Esophagus squamous epithelium (tissue), 5 donors: ENCODE measurements at places on chromosomes 2 and 18.

DNA sequence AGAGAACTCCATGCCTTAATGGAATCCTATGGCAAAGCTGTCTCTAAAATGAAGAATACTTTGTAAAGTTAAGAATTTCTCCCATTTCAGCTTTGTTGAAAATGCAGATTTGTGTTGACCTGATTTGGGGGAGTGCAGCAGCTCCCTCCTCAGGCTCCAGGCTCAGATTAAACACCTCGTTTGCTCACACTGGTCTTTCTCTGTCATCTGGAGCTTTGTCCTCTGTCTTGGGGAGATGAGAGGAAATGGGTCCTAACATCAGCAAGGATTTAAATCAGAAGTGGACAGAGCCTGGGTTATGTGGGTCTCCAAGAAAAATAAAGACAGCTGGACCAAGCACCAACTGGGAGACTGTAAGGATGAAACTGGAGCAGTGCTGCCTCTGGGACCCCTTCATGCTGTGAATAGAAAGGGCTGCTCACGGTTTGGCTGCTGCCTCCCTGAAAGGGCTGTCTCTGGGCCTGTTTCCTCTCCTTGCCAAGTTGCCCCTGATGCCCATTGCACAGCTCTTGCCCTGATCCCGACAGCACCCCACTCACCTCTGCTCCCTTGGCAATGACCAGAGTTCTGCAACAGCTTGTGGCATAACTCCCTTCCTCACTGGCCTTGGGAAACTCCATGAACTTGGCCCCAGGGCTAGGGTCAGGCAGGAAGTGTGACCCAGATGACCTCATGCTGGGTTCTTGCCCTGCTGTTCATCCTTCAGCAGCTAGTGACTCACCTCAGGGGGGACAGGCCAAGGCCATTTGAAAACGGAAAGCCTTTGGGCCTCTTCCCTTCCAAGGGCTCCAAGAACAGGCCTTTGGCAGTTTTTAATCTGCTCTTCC is 197.2 kb downstream of the CYP26B1 start:
- no peaks in the 10 kb centered on the region for H3K36me3 ChIP-seq
- no peak overlapping the region for H3K27ac ChIP-seq
- peaks cover 38% of the 10 kb centered on the region for H3K4me1 ChIP-seq
- H3K27me3 ChIP-seq = no peaks in the 10 kb centered on the region
- H3K4me3 ChIP-seq = no peak overlapping the region
- DNase-seq = no peak

GRCh38 chr2:119756837-119757236 is 2.9 kb upstream of the PTPN4 start:
- no peak for DNase-seq
- H3K4me1 ChIP-seq = no peaks in the 10 kb centered on the region
- H3K4me3 ChIP-seq = no peak overlapping the region
- H3K27ac ChIP-seq = no peak overlapping the region
- H3K36me3 ChIP-seq = no peaks in the 10 kb centered on the region

DNA sequence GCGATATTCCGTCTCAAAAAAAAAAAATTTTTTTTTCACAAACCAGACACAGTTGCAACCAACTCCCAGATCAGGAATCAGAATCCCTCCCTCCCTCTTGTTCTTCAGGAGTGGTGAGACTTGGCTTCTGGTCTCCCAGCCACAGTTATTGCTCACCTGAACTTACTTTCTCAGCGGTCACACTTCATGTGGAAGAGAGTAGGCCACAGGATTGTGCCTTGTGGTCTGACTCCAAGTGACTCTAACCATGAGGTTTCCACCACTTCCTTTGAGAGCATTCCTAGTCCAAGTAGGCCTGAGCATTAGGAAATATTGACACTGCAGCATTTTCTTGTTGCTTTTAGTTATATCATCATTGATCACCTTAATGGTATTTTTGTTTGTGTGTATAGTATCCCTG is 12.1 kb downstream of the FMNL2 start:
- no peaks in the 10 kb centered on the region for H3K4me1 ChIP-seq
- no peaks in the 10 kb centered on the region for H3K36me3 ChIP-seq
- no peak overlapping the region for H3K4me3 ChIP-seq
- no peaks in the 10 kb centered on the region for H3K27me3 ChIP-seq
- no peak for DNase-seq

DNA sequence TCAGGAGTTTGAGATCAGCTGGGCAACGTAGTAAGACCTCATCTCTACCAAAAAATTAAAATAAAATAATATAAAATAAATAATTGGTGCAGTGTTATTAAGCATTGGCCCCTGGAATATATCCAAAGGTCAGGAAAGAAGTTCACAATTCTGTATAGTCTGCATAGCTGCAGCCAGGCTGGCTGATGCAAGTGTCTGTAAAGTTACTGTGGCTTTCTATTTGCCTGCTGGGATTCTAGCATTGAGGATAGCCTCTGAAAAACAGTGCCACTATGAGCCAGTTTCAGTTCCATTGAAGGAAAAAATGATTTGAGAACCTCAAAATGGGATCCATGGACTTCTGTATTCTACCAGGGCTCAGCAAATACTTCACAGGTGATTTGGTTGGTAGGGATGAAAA is 208.6 kb downstream of the PARD3B start:
- no peak overlapping the region for H3K27ac ChIP-seq
- H3K4me3 ChIP-seq = no peak overlapping the region
- no peak for DNase-seq
- no peaks in the 10 kb centered on the region for H3K4me1 ChIP-seq

- H3K27ac ChIP-seq = no peak overlapping the region
- H3K36me3 ChIP-seq = no peaks in the 10 kb centered on the region
- no peaks in the 10 kb centered on the region for H3K4me1 ChIP-seq
- no peaks in the 10 kb centered on the region for H3K27me3 ChIP-seq
Measured at GRCh38 chr2:31163011-31163539, 24.8 kb upstream of the GALNT14 start.

DNA sequence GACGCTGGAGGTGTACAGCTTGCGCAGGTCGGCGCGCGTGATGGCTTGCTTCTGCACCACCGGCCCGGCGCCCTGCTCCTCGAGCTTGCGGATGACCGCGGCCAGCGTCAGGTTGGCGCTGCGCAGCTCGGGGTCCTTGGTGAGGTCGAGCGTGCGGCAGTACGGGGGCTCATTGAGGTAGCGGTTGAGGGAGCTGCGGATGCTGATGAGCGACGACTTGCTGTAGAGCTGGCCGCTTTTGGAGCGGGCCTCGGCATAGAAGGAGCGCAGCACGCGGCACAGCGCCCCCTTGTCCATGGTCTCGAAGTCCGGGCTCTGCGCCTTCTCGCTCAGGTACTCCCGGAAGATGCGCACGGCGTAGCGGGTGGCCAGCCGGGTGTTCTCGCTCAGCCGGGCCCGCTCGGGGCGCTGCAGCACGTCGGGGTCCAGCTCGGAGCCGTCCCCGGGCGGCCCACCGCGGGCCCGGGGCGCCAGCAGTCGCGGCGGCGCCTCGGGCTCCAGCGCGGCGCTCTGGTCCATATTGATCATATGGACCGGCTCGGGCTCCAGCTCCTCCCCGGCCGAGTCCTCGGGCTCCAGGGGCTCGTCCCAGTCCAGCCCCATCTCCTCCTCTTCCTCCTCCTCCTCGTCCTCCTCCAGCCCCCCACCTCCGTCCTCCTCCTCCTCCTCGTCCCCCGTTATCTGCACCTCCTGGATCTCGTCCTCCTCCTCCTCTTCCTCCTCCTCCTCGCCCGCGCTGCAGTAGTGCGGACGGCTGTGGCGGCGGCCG is 523 bp downstream of the KCTD1 start:
- DNase-seq = peak; percentile 3
- H3K4me3 ChIP-seq = peak overlapping the region; percentile 80
- H3K27ac ChIP-seq = peak overlapping the region; percentile 97
- H3K4me1 ChIP-seq = peaks cover 83% of the 10 kb centered on the region
- H3K36me3 ChIP-seq = no peaks in the 10 kb centered on the region

DNA sequence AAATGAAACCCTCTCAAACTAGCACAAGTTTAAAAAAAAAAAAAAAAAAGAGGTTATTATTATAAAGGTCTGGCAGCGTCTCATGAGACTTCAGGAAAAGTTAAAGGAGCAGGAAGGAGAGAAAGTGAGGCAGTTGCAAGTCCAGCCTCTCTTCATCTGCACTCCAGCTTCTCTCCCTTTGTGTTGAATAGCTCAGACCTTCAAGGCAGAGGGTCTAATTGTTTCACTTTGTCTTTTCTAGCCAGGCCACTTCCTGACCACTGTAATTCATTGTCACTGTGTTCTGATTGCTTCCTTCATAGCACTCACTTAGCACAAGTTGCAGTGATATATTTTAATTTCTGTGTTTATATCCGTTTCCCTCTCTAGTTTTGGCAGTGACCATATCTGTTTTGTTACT is 99.9 kb downstream of the SPATS2L start:
- H3K27me3 ChIP-seq = no peaks in the 10 kb centered on the region
- no peak overlapping the region for H3K4me3 ChIP-seq
- DNase-seq = no peak
- peak overlapping the region; percentile 35 for H3K27ac ChIP-seq

DNA sequence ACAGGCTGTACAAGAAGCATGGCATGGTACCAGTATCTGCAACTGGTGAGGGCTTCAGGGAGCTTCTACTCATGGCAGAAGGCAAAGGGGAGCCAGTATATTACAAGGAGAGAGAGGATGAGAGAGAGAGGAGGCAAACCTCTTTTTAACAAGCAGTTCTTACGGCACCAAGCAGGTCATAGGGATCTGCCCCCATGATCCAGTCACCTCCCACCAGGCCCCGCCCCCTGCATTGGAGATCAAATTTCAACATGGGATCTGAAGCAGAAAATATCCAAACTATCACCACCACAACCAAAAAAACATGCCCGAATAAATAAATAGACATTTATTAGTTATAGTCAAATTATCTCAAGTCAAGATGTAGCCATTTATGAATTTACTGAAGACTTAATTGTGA is 14.5 kb upstream of the SLC35F5 start:
- H3K4me1 ChIP-seq = no peaks in the 10 kb centered on the region
- H3K27ac ChIP-seq = no peak overlapping the region
- no peak for DNase-seq
- no peaks in the 10 kb centered on the region for H3K27me3 ChIP-seq

GRCh38 chr18:77822632-77823031 is 573.0 kb downstream of the GALR1 start:
- DNase-seq = no peak
- H3K4me1 ChIP-seq = no peaks in the 10 kb centered on the region
- no peak overlapping the region for H3K4me3 ChIP-seq
- no peaks in the 10 kb centered on the region for H3K36me3 ChIP-seq
- no peak overlapping the region for H3K27ac ChIP-seq

DNA sequence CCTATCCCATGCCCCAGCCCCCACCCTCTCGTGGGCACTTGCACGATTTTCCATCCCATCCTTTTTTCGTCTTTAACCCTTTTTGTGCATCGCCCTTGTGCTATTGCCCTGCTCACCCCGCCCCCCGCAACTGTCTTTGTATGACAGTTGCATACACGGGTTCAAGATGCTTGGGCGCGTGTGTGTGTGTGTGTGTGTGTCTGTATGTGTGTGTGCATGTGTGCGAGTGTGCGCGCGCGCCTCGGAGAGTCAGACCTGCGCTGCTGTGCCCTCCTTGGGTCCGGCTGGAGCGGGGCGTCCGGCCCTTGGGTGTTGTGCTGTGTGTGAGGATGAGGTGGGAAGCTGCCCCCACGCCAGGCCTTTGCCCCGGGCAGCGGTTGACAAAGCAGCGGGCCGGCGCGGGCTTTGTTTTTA is 230.7 kb downstream of the HAUS1 start:
- no peaks in the 10 kb centered on the region for H3K36me3 ChIP-seq
- H3K4me1 ChIP-seq = peaks cover 21% of the 10 kb centered on the region
- H3K27ac ChIP-seq = peak overlapping the region; percentile 4
- H3K4me3 ChIP-seq = peak overlapping the region; percentile 50
- H3K27me3 ChIP-seq = peaks cover 38% of the 10 kb centered on the region

GRCh38 chr18:60831971-60832370 is 459.4 kb upstream of the MC4R start:
- no peaks in the 10 kb centered on the region for H3K27me3 ChIP-seq
- DNase-seq = no peak

- no peaks in the 10 kb centered on the region for H3K27me3 ChIP-seq
- H3K4me3 ChIP-seq = peak overlapping the region; percentile 82
- DNase-seq = no peak
- peak overlapping the region; percentile 30 for H3K27ac ChIP-seq
Measured at GRCh38 chr2:159612255-159612901, 4.0 kb downstream of the BAZ2B start.

GRCh38 chr2:71856773-71857525 is 290.7 kb downstream of the CYP26B1 start:
- H3K4me1 ChIP-seq = peaks cover 7% of the 10 kb centered on the region
- no peak for DNase-seq
- H3K27ac ChIP-seq = no peak overlapping the region
- H3K36me3 ChIP-seq = no peaks in the 10 kb centered on the region

- no peak for DNase-seq
- H3K36me3 ChIP-seq = no peaks in the 10 kb centered on the region
- no peaks in the 10 kb centered on the region for H3K27me3 ChIP-seq
- H3K27ac ChIP-seq = no peak overlapping the region
- H3K4me3 ChIP-seq = no peak overlapping the region
Measured at GRCh38 chr2:167718560-167718959, 528.8 kb downstream of the STK39 start.

- H3K36me3 ChIP-seq = no peaks in the 10 kb centered on the region
- no peak overlapping the region for H3K27ac ChIP-seq
- no peaks in the 10 kb centered on the region for H3K4me1 ChIP-seq
- no peak for DNase-seq
- H3K27me3 ChIP-seq = no peaks in the 10 kb centered on the region
Measured at GRCh38 chr18:10145546-10145945, 231.7 kb downstream of the VAPA start.

GRCh38 chr2:120830096-120830830 is 94.6 kb downstream of the GLI2 start:
- H3K4me3 ChIP-seq = no peak overlapping the region
- H3K36me3 ChIP-seq = no peaks in the 10 kb centered on the region
- no peak for DNase-seq
- peaks cover 11% of the 10 kb centered on the region for H3K4me1 ChIP-seq

DNA sequence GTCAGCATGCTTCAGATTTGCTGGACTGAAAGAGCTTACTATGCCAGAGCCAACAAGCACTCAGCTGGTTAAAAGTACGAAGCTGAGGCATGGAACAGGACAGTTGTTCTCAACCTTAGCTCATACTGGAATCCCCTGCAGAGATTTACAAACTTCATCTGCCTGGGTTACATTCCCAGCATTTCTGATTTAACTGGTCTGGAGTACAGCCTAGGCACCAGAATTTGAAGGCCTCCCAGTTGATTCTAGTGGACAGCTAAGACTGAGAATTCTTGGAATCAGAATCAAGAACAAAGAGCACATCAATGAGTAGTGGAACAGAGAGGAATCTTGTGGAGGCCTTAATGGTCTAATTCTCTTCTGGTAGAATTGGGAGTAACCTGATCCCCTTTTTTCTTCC is 298.2 kb upstream of the NXPH2 start:
- no peaks in the 10 kb centered on the region for H3K27me3 ChIP-seq
- DNase-seq = no peak
- H3K36me3 ChIP-seq = no peaks in the 10 kb centered on the region
- H3K4me3 ChIP-seq = no peak overlapping the region
- H3K27ac ChIP-seq = no peak overlapping the region
- H3K4me1 ChIP-seq = no peaks in the 10 kb centered on the region

- H3K4me3 ChIP-seq = no peak overlapping the region
- no peaks in the 10 kb centered on the region for H3K36me3 ChIP-seq
- H3K27ac ChIP-seq = no peak overlapping the region
- H3K27me3 ChIP-seq = no peaks in the 10 kb centered on the region
- DNase-seq = no peak
Measured at GRCh38 chr18:38009320-38009719, 443.7 kb upstream of the CELF4 start.
